ENCODE measurements at places on chromosomes 6 and 20.

GRCh38 chr6:157050537-157051265, 272.6 kb downstream of the TMEM242 start:
- DNase-seq, result no peak

- no peak for DNase-seq
Observed at GRCh38 chr20:53692465-53693067, 98.9 kb upstream of the ZNF217 start.

- DNase-seq, result no peak
Observed at GRCh38 chr20:37822141-37822601, 80.8 kb upstream of the VSTM2L start.

GRCh38 chr6:127385668-127386430, 42.4 kb upstream of the ECHDC1 start:
- no peak for DNase-seq
